ENCODE measurements at places on chromosomes 1 and 21. TPM values are rescaled to one million over a fixed set of nuclear protein-coding genes. Genes with fewer than 3 reads are reported as not detected.

The TRIM67 gene
- total RNA-seq: not detected

The SYT2 gene
- total RNA-seq: not detected

The KIF14 gene
- total RNA-seq: 0.26 TPM

The C1orf141 gene
- not detected for total RNA-seq

DNA sequence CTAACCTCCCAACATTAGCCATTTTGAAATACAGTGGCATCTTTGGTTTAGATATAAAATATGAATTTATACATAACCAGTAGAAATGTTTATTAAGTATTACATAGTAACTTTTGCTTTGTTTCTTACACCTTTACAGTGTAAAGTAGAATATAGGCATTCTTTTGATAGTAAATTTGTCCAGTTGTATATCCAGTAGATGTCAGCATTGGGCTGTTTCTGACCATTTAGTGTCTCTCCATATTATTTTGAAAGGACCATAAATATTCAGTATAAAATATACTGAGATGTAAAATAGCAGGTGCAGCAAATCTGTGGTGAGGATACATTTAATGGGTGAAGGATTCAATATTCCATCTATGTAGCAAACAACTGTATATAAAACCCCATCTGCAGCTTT lies 115.8 kb upstream of the ZRANB2 start:
- no peak for DNase-seq

DNA sequence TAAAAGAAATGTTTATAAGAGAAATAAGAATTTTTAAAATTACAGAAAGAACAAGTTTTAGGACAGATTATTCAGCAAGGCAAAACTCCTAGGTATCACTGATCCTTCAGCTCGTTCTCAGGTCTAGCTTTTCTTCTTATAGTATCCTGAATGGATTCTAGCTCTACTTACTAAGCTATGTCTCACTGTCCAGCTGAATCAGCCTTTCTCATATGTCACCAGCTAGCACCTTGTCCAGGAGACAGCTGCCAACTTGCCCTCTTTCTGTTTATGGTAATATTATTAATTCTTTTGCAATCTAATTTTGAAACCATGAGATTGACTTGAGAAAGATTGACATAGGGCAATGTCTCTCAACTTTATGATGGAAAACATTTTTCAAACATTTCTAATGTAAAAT lies 159.9 kb downstream of the LYPLAL1 start:
- no peak for DNase-seq

- DNase-seq: no peak
Observed at GRCh38 chr1:16348414-16349182, 3.7 kb downstream of the FBXO42 start.
